Bronchial epithelial cell (primary cell): ENCODE measurements at places on chromosomes 12 and 14. TPM values are rescaled to one million over a fixed set of nuclear protein-coding genes. Genes with fewer than 3 reads are reported as not detected.

The KANSL2 gene
- total RNA-seq, result 52.5 and 70.3 TPM in 2 replicates

The KRT6C gene
- 16.8 and 138 TPM in 2 replicates for total RNA-seq

The PHC1 gene
- 3.7 and 4.2 TPM in 2 replicates for total RNA-seq

The ADAMTS20 gene
- not detected in 2 replicates for total RNA-seq

The GRIP1 gene
- 3.9 and 28.0 TPM in 2 replicates for total RNA-seq

The SLCO1B3 gene
- total RNA-seq, result 0.79 and 1.0 TPM in 2 replicates

The KRT74 gene
- 0.13 TPM in 1 of 2 replicates, not detected in the other for total RNA-seq

The TMEM132C gene
- total RNA-seq, result not detected in 2 replicates

The RFX4 gene
- total RNA-seq, result not detected in 2 replicates

The PDE3A gene
- under 0.01 TPM in 1 of 2 replicates, not detected in the other for total RNA-seq

The SSPN gene
- total RNA-seq, result 0.26 and 0.38 TPM in 2 replicates

The RNF41 gene
- total RNA-seq, result 102 and 158 TPM in 2 replicates

The PTPRR gene
- under 0.01 and 0.26 TPM in 2 replicates for total RNA-seq

The PROX2 gene
- total RNA-seq, result not detected in 2 replicates

The ANGEL1 gene
- total RNA-seq, result 5.5 and 6.1 TPM in 2 replicates

The OR4E2 gene
- not detected in 2 replicates for total RNA-seq

The DCAF5 gene
- 11.1 and 14.1 TPM in 2 replicates for total RNA-seq

The ACOT6 gene
- total RNA-seq, result not detected in 2 replicates

The PPP1R1A gene
- not detected in 2 replicates for total RNA-seq

The ACRBP gene
- under 0.01 and 0.51 TPM in 2 replicates for total RNA-seq

The P2RX2 gene
- not detected in 2 replicates for total RNA-seq

The MYF5 gene
- total RNA-seq, result not detected in 2 replicates

The CEP170B gene
- total RNA-seq, result 29.0 and 41.5 TPM in 2 replicates

The BHLHE41 gene
- 2.1 TPM in 1 of 2 replicates, not detected in the other for total RNA-seq

The CDK2 gene
- total RNA-seq, result 5.2 and 6.8 TPM in 2 replicates

The BATF gene
- 2.6 and 3.4 TPM in 2 replicates for total RNA-seq

The PZP gene
- not detected in 2 replicates for total RNA-seq

The SPIC gene
- not detected in 2 replicates for total RNA-seq
